K562 (cell line): ENCODE measurements at places on chromosomes 2 and 18.

GRCh38 chr18:42635378-42636048 is 480.0 kb downstream of the RIT2 start:
- no peak for DNase-seq

- no peak for DNase-seq
Measured at GRCh38 chr2:16322308-16323125, 343.1 kb downstream of the CYRIA start.

GRCh38 chr2:28193630-28194403 is 198.8 kb upstream of the FOSL2 start:
- no peak for DNase-seq

DNA sequence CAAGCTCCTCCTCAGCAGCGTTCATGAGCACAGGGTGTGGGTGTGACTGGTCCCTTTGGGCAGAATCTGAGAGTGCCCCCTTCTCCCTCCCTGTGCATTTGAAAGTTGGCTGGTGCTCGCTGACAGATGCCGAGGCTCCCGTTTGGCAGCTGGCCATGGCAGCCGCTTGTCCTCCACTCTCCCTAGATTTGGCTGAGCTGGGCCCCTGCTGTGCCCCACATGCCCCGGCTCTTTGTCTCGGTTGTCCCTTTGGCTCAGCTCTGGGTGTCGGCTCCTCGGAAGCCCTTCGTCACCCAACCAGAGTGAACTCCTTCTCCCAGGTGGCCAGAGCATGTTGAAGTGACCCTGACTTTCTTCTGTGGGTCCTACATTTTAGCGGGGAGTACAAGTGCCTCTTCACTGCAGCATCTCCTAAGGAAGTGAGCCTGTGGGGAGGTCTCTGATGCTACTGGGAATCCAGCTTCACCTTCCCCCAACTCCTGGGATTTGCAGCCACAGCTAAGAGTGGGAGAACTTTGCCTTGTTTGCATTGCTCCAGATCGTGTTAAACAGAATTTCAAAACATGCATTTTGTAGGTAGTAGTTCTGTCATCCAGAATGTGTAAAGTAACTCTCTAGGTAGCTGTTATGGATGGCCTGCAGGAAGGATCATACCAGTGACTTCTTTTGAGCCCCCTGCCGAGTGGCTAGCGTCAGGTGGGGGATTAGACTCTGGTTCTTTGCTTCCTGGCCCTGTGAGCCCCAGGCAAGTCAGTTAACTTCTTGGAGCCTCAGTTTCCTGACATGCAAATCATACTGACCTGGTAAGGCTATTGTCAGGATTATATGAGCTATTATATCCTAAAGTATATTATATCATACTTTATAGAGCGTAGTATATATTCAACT is 24.2 kb downstream of the HPCAL1 start:
- DNase-seq = no peak

DNA sequence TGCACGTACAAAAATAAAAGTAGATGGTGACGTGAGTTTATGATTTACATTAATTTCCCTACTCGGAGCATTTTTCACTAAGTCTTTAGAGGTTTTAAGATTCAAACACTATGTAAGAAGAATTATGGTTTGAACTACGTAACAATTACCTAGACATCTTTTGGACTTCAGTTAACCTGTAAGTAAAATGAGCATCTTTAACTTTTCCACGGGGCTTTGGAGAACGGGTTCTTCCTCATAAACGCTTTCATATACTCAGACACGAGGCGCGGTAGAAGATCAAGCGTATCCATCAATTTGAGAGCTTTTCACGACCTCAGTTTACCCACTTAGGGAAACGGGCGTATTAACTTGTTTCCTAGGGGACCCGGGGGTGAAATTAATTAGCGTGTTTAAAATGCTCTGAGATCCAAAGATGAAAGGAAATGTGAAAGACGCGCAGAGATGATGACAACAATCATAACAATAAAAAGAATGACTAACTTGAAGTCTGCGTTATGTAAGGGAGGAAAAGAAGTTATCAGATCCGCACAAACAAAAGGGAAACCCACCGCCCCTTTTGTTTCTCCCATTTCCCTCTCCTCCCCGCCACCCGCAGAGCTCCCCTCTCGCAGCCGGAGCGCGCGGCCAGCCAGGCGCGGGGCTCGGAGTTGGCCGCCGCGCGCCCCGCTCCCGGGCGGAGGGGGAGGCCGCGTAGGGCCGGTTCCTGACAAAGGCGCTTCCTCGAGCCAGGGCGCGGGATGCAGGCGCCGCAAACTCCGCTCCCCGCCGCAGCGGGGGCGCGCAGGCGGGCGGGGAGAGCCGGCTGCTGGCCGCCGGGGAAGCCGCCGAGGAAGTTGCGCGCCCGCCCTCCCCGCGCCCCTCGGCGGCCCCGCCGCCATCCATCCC is 807 bp downstream of the PELI1 start:
- peak; percentile 44 for DNase-seq
